RWPE2 (cell line): ENCODE measurements at places on chromosomes 12 and 14.

GRCh38 chr12:2891240-2892053 is 756 bp downstream of the TULP3 start:
- DNase-seq = no peak

GRCh38 chr12:130131801-130132200 is 30.5 kb upstream of the FZD10 start:
- DNase-seq = no peak

DNA sequence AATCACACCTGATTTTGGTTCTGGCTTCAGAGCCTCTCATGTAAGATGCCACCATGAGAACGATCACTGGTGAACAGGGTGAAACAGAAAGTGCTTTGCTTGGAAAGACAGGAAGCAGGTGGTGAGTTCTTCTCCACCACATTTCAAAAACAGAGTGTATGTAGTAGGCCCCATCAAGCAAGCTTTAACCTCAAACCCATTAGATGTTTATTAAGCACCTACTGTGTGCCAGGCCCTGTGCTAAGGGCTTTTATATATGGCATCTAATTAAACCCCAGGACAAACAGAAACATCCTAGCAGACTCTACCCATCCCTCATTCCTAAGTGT is 47.8 kb upstream of the MED13L start:
- DNase-seq = no peak

DNA sequence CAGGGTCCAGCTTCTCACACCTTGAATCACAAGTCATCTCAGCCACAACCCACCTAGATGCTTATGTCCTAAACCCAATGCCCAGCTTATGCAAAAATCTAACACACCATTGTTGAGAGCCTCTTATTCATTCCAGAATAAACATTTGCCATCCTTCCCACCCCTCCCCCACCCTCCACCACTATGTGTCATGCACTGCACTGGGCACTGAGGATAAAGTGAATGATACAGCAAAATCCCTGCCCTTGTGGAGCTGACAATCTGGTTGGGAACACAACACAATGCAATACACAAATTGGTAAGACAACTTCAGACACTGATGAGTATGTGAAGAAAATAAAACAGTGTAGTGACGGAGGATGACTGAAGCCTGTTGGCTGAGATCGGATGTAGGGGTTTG is 1.4 kb upstream of the GLTP start:
- DNase-seq = no peak

DNA sequence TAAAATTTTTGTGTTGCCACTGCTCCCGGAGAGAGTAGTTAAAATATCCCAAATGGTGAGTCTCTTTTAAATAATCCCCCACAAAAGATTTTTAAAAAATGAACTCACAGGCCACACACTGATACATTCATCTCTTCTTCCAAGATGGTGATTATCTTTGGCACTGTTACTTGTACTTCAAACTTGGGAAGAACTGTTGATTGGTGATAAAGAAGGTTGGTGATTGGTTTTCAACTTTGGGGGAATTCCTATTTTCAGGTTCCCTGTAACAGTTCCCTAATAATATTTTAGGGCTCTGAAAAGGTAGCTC is 6.6 kb downstream of the A2M start:
- no peak for DNase-seq

DNA sequence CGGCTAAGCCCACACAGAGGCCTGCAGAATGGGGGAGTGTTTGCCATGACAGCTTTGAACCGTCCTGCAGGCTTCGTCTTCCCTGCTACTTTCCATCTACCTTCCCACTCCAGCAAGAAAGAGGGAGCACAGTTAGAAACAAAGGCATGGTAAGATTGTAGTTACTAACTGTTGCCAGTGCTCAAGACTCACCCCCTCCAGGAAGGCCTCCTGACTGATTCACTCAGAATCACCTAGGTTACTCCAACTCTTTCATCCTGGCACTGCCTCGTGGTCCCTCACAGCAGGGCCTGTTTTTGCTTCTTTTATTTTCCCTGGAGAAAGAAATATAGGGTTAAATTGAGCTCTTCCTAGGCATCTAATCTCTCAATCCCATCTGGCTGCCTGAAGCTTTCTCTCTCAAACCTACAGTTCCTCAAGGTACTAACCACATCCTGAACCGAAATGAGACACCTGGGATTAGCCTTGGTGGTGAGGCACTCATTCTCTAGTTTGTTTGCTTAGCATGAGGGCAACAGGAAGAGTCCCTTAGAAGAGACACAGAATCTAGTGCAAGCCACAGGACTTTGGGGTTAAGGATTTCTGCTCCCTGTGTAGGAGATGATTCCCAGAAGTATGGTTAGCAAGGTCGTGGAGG is 7.8 kb downstream of the GALNT6 start:
- DNase-seq = no peak

GRCh38 chr12:123485756-123486155 is 27.8 kb downstream of the SNRNP35 start:
- no peak for DNase-seq

- no peak for DNase-seq
Observed at GRCh38 chr14:105015905-105016304, 5.0 kb downstream of the CDCA4 start.

- no peak for DNase-seq
Observed at GRCh38 chr12:110825530-110825929, 21.3 kb upstream of the CCDC63 start.

DNA sequence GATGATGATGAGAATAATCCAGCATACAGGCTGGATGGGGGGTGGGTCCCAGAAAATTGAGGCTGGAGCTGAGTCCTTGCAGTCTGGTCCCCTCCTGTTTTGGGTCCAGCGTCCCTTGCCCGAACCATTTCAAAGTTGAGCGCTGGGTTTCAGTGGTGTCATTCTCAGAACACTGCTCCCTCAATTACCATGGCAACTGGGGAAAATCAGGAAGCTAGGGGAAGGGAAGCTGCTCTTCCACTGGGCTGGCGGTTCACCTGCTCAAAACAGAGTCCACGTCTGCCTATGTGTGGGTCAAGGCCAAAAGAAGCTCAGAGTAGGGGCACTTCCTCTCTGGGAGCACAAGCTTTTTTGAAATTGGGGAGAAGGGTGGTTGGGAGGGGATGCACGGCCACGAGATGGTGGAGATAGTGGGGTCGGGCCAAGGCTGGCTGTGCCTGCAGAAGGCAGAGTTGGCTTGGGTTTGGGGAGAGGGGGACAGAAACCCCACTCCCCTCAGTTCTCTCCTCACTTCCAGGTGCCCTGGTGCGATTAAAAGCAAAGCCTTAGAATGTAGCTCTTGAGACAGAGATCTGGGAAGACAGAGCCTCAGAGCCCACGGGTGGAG is 1.7 kb upstream of the NOS1 start:
- no peak for DNase-seq

GRCh38 chr12:24889411-24889810 is 59.5 kb downstream of the BCAT1 start:
- DNase-seq = no peak
